ENCODE measurements at places on chromosomes 5 and 9.

GRCh38 chr5:171835066-171835465 is 49.4 kb downstream of the SMIM23 start:
- DNase-seq = no peak

DNA sequence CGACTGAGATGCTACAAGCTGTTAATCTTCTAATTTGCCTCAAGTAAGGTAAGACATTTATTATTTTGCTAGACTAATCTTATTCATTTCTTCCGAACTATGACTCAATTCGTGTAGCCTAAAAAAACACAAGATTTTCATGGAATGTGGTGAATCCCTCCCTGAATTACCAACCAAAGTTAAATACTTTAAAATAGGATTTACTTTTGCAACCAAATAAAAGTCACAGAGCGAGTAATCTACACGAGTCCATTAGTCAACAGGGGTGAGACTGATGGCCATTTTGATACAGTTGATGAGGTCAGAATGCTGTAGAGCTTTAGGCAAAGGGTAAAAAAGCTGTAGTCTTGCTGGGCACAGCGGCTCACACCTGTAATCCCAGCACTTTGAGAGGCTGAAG is 13.1 kb upstream of the BNC2 start:
- no peak for DNase-seq

DNA sequence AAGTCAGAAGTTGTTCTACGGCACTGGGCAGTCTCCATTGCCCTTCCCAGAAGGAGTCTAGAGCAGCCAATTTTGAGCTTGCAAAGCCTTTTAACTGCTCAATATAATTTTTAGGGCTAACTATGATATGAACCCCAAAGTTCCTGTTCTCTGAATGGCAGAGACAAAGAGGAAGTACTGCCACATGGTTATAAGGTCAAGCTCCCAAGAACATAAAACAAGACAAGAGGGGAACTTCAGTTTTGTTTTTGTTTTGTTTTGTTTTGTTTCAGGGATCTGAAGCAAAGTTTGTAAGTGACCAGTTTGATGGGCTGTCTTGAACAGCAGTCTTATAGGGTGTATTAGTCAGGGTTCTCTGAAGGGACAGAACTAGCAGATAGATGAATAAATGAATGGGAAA is 11.9 kb upstream of the SMC2 start:
- no peak for DNase-seq

DNA sequence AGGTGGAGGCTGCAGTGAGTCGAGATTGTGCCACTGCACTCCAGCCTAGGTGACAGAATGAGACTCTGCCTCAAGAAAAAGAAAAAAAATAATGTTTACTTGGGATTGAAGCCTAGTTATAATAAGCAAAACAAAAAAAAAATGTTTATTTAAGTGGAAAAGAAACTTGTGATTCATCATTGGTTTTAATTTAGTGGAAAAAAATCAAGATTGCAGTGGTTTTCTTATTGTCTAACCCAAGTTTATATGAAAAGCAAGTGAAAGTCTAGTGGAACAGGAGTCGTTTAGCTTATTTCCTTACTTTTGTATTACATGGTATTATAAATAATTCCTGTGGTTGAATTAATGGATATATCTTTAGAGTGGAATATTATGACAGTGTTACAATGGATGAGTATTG is 8.4 kb downstream of the CNOT8 start:
- no peak for DNase-seq

DNA sequence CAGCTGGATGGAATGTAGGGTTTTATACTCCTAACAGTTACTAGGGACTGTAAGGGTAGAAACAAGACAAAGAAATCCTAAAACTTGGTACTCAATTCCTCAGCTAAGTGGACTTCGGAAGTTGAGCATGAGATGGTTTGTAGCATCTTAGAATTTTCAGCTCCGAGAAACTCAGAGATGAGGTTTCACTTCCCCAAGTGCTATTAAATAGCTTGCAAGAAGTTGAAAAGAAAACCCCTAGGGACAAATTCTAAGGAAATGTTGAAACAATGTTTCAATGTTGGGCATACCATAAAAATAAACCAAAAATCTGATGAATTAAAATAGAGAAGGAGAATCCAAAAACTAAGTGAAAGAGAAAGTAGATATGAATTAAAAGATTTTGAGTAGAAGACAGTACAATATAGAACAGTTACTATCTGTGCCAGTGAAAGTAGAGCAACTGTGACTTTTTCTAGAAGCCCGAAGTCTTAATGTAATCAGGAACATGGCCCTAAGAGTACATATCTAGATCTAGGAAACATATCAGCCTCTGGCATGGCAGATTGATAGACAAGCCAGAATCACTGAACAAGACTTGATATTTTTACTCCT is 308.6 kb upstream of the RGMB start:
- no peak for DNase-seq

DNA sequence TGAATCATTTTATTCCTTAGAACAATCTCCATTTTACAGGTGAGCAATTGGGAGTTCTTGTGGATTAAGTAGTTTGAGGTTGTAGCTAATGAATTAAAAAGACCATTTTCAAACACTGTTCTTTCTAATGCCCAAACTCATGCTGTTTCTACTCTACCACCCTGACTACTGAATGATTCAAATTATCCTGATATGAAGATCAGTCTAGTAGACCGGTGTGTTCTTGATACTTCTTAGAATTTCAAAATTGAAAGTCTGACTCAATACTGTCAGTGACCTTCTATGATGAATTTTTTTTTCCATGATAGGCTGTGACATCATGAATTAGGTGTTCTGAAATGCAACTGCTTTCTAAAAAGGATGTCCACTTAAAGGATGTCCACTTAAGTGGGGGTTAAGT is 515.5 kb downstream of the DMAC1 start:
- no peak for DNase-seq

GRCh38 chr9:72401396-72401795 is 36.4 kb upstream of the ZFAND5 start:
- no peak for DNase-seq

Measured in stimulated activated CD4-positive, alpha-beta T cell treated with anti-CD3 and anti-CD28 coated beads, Interleukin-15, amount 100 ng/mL, for 1 hour (primary cell).